ENCODE measurements at places on chromosomes 16 and 17. TPM values are rescaled to one million over a fixed set of nuclear protein-coding genes. Genes with fewer than 3 reads are reported as not detected.

NHLRC4 gene
- not detected for total RNA-seq

SLC35G6 gene
- total RNA-seq, result not detected

C16orf74 gene
- 44.3 TPM for total RNA-seq

TGFB1I1 gene
- 15.3 TPM for total RNA-seq

NOD2 gene
- total RNA-seq, result 0.75 TPM

ZFP3 gene
- total RNA-seq, result 4.5 TPM

HOXB2 gene
- total RNA-seq, result 0.31 TPM

ALOX15 gene
- 1.8 TPM for total RNA-seq

MMP25 gene
- total RNA-seq, result 0.28 TPM

CAVIN1 gene
- 170 TPM for total RNA-seq

CALB2 gene
- total RNA-seq, result 107 TPM

PHLPP2 gene
- total RNA-seq, result 5.5 TPM

GLIS2 gene
- 48.3 TPM for total RNA-seq

HBZ gene
- not detected for total RNA-seq

FASN gene
- 658 TPM for total RNA-seq

USP10 gene
- 109 TPM for total RNA-seq

Measured in PC-9 (cell line).